ENCODE measurements at places on chromosomes 1 and 21. TPM values are rescaled to one million over a fixed set of nuclear protein-coding genes. Genes with fewer than 3 reads are reported as not detected.

Gene KRTAP13-2
- not detected for total RNA-seq

Gene BMP8A
- 1.2 TPM for total RNA-seq

Gene RYR2
- total RNA-seq, result 7.9 TPM

GRCh38 chr1:189708674-189709073 is 769.0 kb downstream of the BRINP3 start:
- no peaks in the 10 kb centered on the region for H3K4me1 ChIP-seq
- peak; percentile 23 for DNase-seq
- no peak overlapping the region for H3K27ac ChIP-seq
- H3K4me3 ChIP-seq, result no peak overlapping the region
- H3K36me3 ChIP-seq, result no peaks in the 10 kb centered on the region

- no peak for DNase-seq
- H3K27ac ChIP-seq, result no peak overlapping the region
- peaks cover 2% of the 10 kb centered on the region for H3K36me3 ChIP-seq
- no peaks in the 10 kb centered on the region for H3K27me3 ChIP-seq
- no peak overlapping the region for H3K4me3 ChIP-seq
Observed at GRCh38 chr1:9111957-9112356, 16.9 kb downstream of the GPR157 start.

DNA sequence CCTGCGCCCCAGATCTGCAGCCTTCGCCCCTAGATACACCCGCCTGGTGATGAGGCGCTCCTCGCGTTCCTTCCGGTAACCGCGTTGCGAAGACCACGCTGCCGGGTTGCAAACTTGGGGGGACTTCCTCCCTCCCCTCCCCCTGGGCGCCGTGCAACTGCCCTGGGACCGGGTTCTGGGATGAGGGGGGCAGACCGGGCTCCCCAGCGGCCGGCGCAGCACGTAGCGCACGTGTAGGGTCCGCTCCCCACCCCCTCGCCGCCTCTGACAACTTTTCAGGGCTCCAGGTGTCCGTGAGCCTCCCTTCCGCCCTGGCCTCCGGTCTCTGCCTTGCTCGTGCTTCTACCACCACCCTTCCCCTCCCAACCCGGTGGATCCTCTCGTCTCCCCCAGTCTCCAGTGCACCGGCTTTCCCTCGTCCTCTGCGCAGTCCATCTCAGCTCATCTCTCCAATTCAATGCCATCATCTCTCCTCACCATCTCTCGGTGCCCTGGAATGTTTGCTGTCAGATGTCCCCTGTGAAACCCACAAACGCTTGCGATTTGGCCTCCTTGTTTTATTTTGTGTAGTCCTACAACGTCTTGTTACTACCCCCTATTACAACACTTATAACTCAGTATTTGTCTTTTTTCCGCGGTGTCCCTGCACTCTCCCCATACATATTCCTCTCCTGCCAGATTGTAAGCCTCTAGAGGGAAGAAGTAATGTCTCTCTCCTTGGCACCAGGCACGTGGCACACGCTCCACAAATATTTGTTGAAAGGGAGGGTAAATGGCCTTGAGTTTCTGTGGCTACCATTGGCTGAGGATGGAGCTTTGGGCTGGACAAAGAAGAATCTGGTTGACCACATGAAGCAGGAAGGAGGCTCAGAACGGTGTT is 782 bp downstream of the PCAT6 start:
- no peaks in the 10 kb centered on the region for H3K36me3 ChIP-seq
- peak; percentile 40 for DNase-seq
- peaks cover 35% of the 10 kb centered on the region for H3K4me1 ChIP-seq
- peak overlapping the region; percentile 80 for H3K4me3 ChIP-seq
- peak overlapping the region; percentile 90 for H3K27ac ChIP-seq

DNA sequence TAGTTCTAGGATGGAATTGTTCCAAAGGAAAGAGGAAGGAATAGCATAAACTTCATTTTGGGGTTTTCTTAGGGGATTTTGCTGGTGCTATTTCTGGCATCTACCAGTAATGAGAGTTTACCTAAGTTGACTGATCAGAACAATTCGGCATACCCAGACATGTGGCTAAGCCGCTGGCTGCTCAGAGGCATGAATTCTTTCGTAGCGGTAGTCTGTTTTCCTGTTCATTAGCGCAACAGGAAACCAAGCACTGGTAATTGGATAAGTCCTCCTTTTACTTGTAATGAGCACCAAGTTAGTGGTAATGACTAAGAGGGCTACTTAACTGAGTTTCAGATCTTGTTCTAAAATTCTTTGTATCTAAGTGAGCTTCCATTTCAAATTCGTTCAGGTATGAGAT is 38.6 kb downstream of the C21orf91 start:
- H3K27me3 ChIP-seq, result no peaks in the 10 kb centered on the region
- DNase-seq, result no peak
- no peak overlapping the region for H3K4me3 ChIP-seq
- H3K4me1 ChIP-seq, result peaks cover 25% of the 10 kb centered on the region

DNA sequence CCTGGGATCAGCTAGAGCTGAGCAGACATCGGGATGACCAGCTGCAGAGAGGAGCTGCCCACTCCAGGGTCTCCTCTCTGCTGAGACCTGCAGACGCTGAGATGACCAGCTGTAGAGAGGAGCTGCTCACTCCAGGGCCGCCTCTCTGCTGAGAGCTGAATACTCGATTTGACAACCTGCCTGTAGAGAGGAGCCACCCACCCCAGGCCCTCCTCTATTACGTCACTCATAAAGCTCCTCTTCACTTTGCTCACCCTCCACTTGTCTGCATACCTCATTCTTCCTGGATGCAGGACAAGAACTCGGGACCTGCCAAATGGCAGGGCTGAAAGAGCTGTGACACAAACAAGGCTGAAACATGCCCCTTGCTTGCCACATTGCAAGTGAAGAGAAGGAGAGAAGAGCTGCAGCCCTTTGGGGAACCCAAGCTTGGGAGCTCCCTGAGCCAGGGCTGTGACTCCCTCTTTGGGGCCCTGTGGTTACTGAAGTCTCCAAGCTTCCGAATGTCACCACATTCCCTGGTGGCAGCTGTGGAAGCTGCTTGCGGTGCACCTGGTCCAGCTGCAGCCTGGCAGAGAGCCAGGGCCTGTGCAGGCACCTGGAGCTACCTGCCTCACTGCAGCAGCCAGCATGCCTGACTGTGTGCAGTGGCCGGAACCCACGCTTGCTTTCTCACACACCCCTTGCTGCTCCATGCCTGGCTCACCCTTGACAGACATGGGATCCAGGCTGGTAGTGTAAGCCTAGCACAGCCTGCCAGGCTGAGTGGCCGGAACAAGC is 59.6 kb downstream of the CC2D1B start:
- H3K4me3 ChIP-seq, result no peak overlapping the region
- no peaks in the 10 kb centered on the region for H3K4me1 ChIP-seq
- no peak for DNase-seq
- peak overlapping the region; percentile 72 for H3K27ac ChIP-seq
- peaks cover 3% of the 10 kb centered on the region for H3K36me3 ChIP-seq

- H3K27me3 ChIP-seq, result no peaks in the 10 kb centered on the region
- H3K4me1 ChIP-seq, result no peaks in the 10 kb centered on the region
- peaks cover 2% of the 10 kb centered on the region for H3K36me3 ChIP-seq
- no peak overlapping the region for H3K4me3 ChIP-seq
- H3K27ac ChIP-seq, result no peak overlapping the region
- DNase-seq, result no peak
Observed at GRCh38 chr21:35348686-35349085, 299.6 kb upstream of the RUNX1 start.

GRCh38 chr1:99497690-99498089 is 148.2 kb upstream of the PALMD start:
- H3K27ac ChIP-seq, result no peak overlapping the region
- H3K4me3 ChIP-seq, result no peak overlapping the region
- H3K36me3 ChIP-seq, result no peaks in the 10 kb centered on the region
- H3K4me1 ChIP-seq, result peaks cover 19% of the 10 kb centered on the region

DNA sequence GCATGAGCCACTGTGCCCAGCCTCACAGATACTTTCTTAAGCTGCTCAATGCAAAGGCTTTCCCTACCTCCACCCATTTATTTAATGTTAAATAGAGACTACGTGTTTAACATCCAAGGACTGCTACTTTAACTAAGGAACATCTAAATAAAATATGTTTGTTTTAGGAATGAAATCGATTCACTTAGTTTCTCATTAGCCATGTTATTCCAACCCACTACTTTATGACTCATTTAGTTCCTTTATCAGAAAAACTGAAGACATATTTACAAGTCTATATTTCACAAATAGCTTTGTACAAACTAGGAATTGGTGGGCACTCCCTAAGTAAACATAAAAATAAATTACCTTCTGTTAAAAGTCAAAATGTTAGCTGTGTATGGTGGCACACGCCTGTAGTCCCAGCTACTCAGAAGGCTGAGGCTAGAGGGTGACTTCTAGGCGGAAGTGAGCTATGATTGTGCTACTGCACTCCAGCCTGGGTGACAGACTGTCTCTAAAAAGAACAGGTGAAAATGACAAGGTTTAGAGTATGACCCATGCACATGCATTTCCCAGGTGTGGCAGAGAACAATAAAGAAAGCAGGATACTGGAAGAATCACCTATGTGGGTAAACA is 39.9 kb upstream of the AK4 start:
- H3K27ac ChIP-seq, result no peak overlapping the region
- H3K4me1 ChIP-seq, result no peaks in the 10 kb centered on the region

DNA sequence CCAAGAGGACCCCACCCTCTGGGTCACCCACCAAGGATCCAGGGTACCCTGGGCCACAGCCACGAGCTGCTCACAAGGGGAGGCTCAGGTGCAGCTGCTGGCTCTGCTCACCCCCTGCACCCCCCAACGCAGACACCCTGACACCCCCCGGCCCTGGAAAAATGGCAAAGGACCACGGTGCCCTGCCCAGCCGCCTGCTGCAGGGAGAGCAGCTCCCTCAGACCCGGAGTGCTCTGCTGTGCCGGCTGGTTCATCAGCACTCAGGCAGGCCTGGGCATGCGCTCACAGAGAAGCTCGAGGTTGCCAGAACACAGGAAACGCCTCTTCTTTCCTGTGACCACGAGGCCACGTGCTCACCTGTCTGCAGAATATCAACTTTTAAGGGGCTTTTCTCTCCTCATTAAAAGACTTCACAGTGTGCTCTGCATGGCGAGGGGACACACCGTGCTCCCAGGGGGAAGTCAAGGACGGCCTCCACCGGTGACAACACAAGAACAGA is 4.3 kb upstream of the C1QTNF12 start:
- H3K36me3 ChIP-seq, result peaks cover 26% of the 10 kb centered on the region
- H3K27ac ChIP-seq, result peak overlapping the region; percentile 92
- H3K4me3 ChIP-seq, result no peak overlapping the region
- H3K4me1 ChIP-seq, result no peaks in the 10 kb centered on the region
- DNase-seq, result no peak
- H3K27me3 ChIP-seq, result no peaks in the 10 kb centered on the region

DNA sequence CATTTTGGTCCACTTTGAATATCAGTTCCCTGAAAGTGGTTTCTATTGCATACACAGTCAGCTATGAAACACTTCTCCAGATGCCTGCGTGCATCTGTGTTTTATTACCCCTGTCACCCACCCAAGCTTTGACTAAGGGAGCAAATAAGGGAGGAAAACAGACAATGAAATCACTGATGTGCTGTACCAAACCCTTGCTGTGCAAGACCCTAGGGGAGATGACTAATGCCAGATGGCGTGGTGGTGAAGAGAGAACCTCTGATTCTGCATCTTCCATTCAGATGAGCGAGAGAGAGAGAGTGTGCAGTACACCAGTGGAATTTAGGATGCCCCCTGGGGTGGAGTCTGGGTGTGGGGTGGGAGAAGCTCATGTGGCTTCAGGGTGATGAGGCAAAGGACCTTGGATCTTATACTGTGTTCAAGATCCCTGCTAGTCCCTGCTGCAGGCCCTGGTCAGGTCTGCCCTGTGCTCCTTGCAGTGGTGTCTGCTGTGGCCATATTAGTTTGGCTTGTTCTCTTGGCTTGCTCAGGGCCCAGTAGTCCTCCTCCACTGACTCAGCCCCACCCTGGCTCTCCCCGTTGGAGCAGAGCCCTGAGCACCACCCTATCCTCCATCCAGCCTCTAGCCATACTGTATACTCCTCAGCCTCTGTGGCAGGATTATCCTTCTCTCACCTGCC is 18.5 kb downstream of the CLCA1 start:
- H3K4me1 ChIP-seq, result peaks cover 4% of the 10 kb centered on the region
- H3K36me3 ChIP-seq, result no peaks in the 10 kb centered on the region
- H3K27me3 ChIP-seq, result no peaks in the 10 kb centered on the region
- no peak for DNase-seq

DNA sequence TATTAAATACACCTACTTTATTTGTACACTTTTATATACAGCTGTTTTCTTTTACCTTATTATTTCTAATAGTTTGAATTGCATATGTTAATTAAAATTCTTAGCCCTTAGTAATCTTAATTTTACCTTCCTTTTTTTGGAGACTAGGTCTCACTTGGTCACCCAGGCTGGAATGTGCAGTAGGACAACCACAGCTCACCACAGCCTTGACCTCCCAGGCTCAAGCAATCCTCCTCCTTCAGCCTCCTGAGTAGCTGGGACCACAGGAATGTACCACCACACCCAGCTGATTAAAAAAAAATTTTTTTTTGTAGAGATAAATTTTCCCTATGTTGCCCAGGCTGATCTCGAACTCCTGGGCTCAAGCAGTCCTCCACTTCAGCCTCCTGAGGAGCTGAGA is 15.0 kb upstream of the SDC3 start:
- H3K27me3 ChIP-seq, result no peaks in the 10 kb centered on the region
- peaks cover 5% of the 10 kb centered on the region for H3K4me1 ChIP-seq
- no peaks in the 10 kb centered on the region for H3K36me3 ChIP-seq
- no peak overlapping the region for H3K4me3 ChIP-seq
